ENCODE measurements at places on chromosomes 4 and X. TPM values are rescaled to one million over a fixed set of nuclear protein-coding genes. Genes with fewer than 3 reads are reported as not detected.

CXCL3 gene
- not detected for total RNA-seq

ERVMER34-1 gene
- 0.20 TPM for total RNA-seq

HSD17B13 gene
- total RNA-seq: 0.22 TPM

DCAF8L2 gene
- total RNA-seq: not detected

ACE2 gene
- total RNA-seq: not detected

PLCXD1 gene
- total RNA-seq: 28.5 TPM

H2BW2 gene
- total RNA-seq: not detected

DNA sequence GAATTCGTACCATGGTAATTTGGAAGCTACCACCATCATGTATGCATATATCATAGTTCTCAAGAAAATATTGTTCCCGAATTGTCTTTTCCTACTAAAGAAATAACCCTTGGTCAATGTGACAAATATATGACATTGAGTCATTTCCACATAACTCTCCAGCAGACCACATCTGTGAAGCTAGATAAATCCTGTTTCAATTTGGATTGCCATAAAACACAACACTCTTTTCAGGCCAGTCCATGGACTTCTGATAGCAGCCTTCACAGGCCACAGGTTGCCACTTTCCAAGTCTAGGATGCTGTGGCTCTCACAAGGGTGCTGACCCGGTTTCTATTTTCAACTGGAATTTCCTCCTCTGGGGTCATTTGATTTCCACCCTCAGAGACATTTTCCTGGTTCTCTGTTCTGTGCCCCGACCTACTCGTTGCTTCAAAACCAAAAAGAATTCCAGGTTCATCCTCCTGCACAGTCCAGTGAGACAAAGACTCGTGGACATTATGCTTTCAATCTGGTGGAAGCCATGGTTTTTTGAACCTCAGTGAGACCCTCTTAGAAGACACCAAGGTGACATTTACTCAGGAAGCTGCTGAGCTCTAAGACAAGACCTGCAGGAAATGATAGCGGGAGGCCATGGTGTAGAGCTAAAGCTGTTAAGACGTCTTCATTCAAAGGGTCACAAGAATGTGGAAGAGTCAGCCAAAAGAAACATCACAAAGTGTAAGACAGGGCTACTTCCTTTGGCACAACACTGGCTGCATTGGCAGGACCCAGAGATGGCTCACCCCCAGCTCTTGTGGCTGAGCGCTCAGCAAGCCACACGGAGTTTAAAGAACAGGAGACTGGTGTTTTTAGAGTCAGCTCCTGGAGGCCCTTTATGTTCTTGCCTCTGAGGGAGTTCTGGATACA, 119.8 kb downstream of the AMELX start:
- no peak for DNase-seq

GRCh38 chr4:128385683-128386304, 98.2 kb upstream of the PGRMC2 start:
- DNase-seq: no peak

- no peak for DNase-seq
Observed at GRCh38 chr4:141870152-141870551, 233.8 kb downstream of the IL15 start.

DNA sequence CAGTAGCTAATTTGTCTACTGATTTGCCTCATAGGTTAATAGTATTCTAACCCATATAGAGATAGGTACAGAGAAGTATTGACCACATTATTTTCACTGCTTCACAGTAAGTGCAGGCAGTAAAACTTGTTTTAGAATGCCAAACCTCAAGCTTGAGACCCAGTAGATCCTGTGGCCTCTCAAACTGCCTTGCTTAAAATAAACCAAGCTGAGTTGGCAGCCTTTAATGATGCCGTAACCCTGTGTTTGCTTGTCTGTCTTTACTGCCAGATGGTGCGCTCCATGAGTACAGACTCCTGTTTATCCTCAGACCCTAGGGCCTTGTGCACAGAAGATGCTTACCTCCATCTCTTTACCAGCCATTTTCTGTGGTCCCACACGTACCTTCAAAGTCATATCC, 50.8 kb downstream of the ANXA3 start:
- DNase-seq: no peak

GRCh38 chr4:141216002-141216761, 4.5 kb upstream of the ZNF330 start:
- no peak for DNase-seq

- no peak for DNase-seq
Observed at GRCh38 chr4:158850800-158851644, 82.2 kb downstream of the FNIP2 start.

DNA sequence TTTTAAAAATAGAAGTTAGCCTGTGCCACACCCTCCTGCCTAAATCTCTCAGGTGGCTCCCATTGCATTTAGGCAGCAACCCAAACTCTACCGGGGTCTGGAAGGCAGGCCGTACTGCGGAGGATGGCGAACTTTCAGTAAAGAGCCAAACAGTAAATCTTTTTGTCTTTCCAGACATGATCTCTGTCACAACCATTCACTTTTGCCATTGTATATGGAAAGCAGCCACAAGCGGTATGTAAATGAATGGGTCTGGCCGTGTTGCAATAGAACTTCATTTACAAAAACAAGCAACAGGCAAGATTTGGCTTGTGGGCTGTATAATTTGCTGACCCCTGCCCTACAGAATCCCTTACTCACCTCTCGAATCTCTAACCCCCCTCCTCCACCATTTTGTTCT, 3.3 kb downstream of the RADX start:
- no peak for DNase-seq

DNA sequence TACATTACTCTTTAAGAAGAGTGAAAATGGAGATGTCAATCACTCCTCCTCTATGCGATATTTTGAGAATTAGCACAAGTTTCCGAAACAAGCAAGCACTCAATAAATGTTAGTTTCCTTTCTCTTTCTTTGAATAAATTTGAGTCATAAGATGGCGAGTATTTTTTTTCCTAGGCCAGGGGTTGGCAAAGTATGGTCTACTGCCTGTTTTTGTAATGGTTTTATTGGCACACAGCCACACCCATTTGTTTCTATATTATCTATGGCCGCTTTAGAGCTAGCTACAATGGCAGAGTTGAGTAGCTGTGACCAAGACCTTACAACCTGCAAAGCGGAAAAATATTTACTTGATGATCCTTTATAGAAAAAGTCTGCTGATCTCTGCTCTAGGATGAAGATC, 139.5 kb downstream of the MID1 start:
- DNase-seq: no peak

GRCh38 chr4:949656-950055, 17.4 kb downstream of the TMEM175 start:
- no peak for DNase-seq

- no peak for DNase-seq
Observed at GRCh38 chr4:173505924-173506518, 24.0 kb downstream of the HAND2 start.

GRCh38 chrX:93673869-93674271, at the start of gene FAM133A:
Gene FAM133A (plus strand): TSS chrX:93674206. CDS start chrX:93709420, 35,214 bp downstream.
- no peak for DNase-seq

DNA sequence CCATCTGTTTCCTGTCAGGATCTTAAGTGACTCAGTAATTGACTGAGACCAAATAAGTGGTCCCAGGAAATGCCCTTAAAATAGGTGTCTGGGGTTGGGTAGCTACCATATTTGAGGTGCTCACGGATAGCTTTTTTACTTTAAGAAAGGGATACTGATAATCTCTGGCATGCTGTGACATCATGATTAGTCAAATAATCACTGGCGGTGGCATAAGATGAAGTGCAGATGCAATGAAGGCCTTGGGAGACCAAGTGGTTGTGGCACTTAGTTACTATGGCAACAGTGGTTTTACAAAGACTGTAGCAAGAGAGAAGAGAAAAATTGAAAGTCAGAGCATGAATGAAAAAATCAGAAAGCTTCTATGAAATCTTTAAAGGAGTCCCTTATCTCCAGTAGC, 114.5 kb upstream of the SLIT2 start:
- no peak for DNase-seq

DNA sequence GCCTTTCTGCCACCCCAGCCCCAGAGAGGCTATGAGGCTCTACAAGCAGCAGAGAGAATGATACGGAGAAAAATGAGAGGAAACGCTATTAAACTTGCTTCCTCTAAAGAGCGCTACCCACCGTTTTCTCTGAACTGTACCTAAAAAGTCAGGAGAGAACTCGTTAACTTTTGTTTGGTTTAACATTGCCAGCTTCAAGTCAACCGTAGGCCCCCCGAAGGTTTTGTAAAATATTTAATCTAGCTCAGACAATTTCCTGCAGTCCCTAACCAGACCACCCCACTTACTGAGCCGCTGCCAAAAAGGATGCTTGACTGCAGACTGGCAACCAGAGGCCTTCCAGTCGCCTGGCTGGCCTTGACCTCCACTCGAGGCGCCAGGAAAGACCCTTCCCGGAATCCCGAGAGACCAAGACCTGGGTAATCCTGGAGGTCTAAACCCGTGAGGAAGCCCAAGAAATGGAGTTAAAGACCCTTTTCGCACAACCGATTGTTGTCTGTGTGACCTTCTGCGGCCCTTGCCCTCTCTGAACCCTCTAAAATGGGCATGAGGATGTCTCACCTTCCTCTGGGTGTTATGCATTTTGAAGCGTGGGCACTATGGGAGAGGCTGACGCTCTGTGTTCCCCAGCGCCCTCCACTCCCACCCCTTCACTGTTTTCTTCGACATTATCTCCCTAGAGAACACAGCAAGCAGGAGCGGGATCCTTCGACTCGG, 86.3 kb downstream of the BCOR start:
- DNase-seq: no peak

- DNase-seq: no peak
Observed at GRCh38 chr4:87882321-87882720, 49.6 kb downstream of the MEPE start.

DNA sequence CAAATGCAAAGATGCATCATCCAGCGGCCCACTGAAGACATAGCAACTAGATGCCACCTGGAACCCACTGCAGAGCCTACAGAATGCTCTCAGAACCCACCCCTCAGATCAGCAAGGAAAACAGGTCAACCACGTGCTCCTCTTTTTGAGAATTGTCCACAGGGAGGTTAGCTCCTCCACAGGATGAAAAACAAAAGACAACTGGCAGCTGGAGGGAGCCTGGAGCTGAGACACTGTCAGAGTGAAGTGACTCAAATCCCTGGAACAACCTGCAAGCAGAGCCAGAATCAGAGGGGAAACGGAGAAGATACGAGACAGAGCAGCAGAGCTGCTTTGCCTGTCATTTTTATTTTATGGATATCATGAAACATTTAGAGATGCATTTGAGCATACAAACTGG, 277.6 kb downstream of the GASK1B start:
- DNase-seq: no peak

DNA sequence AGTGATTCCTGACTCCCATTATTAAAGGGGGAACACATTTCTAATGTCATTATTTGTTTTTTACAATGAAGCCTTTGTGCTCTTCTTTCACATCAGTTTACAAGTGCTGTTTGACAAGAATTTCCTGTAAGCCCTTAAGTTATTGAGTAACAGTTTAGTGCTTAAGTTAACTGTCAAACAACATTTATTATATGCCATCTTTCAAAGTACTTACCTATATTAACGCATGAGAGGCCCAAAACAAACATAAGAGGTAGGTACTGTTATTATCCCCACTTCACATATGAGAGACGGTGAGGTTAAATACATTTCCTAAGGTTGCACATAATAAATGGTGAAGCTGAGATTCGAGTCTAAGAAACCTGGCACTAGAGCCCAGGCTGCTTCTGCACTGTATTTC, 56.0 kb upstream of the MAGED1 start:
- DNase-seq: no peak

DNA sequence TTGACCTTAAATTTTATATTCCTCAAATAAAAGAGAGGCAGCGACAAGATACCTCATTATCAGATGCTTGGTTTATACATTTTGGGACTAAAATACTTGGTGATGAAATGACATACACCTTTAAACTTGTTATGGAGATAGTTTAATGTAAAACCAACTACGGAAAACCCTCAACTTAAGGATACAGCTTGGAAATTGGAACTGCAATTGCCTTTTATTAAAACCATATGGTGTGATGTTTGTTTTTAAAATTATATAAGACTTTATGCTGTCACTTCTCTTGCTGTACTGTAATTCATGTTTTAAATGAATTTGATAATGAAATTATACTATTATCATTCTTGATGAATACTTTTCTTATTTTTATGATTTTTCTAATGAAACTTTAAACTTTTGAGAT, 25.9 kb downstream of the METTL14 start:
- no peak for DNase-seq

Data from CD8-positive, alpha-beta memory T cell (primary cell).